ENCODE measurements at places on chromosomes 11 and 22. TPM values are rescaled to one million over a fixed set of nuclear protein-coding genes. Genes with fewer than 3 reads are reported as not detected.

The CELSR1 gene
- 2.0 TPM for total RNA-seq

The TRIM48 gene
- not detected for total RNA-seq

The VWA5A gene
- 21.8 TPM for total RNA-seq

The MRGPRX3 gene
- not detected for total RNA-seq

The GAB4 gene
- not detected for total RNA-seq

The CCDC116 gene
- total RNA-seq, result 0.20 TPM

The KCNQ1 gene
- total RNA-seq, result not detected

The MAP6 gene
- 2.4 TPM for total RNA-seq

The APOA5 gene
- total RNA-seq, result not detected

The FZD4 gene
- 29.6 TPM for total RNA-seq

The RTN4RL2 gene
- 0.13 TPM for total RNA-seq

The MRGPRD gene
- not detected for total RNA-seq

The DEPDC7 gene
- total RNA-seq, result 4.6 TPM

The APOBEC3F gene
- 7.6 TPM for total RNA-seq

The LDHAL6A gene
- not detected for total RNA-seq

The LARGE1 gene
- 23.9 TPM for total RNA-seq

The FOXRED1 gene
- total RNA-seq, result 13.2 TPM

The LRRC4C gene
- total RNA-seq, result 0.46 TPM

The ZNRF3 gene
- total RNA-seq, result 6.3 TPM

The PCF11 gene
- total RNA-seq, result 33.2 TPM

The MFRP gene
- total RNA-seq, result not detected

The FAM227A gene
- 1.1 TPM for total RNA-seq

The PRG3 gene
- not detected for total RNA-seq

The MUC2 gene
- total RNA-seq, result not detected

The DDB1 gene
- 295 TPM for total RNA-seq

The PANX3 gene
- total RNA-seq, result not detected

The PGA5 gene
- 0.65 TPM for total RNA-seq

The KDM4D gene
- 0.36 TPM for total RNA-seq

The SMIM38 gene
- 0.72 TPM for total RNA-seq

All from smooth muscle cell of the pulmonary artery (primary cell).